ENCODE measurements at places on chromosomes 16 and 17.

DNA sequence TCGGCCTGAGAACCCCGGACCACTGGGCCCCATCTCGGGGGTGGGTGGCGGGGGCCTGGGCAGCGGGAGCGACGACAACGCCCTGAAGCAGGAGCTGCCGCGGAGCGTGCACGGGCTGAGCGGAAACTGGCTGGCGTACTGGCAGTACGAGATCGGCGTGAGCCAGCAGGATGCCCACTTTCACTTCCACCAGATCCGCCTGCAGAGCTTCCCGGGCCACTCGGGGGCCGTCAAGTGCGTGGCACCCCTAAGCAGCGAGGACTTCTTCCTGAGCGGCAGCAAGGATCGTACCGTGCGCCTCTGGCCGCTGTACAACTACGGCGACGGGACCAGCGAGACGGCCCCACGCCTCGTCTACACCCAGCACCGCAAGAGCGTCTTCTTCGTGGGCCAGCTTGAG lies 8.9 kb upstream of the SERPINF2 start:
- DNase-seq: no peak

- no peak for DNase-seq
Measured at GRCh38 chr17:76519048-76519966, 18.1 kb upstream of the RHBDF2 start.

- DNase-seq: no peak
Measured at GRCh38 chr16:25690552-25691143, 1.1 kb upstream of the HS3ST4 start.

GRCh38 chr17:35566968-35567367 lies 6.3 kb upstream of the SLFN14 start:
- no peak for DNase-seq

DNA sequence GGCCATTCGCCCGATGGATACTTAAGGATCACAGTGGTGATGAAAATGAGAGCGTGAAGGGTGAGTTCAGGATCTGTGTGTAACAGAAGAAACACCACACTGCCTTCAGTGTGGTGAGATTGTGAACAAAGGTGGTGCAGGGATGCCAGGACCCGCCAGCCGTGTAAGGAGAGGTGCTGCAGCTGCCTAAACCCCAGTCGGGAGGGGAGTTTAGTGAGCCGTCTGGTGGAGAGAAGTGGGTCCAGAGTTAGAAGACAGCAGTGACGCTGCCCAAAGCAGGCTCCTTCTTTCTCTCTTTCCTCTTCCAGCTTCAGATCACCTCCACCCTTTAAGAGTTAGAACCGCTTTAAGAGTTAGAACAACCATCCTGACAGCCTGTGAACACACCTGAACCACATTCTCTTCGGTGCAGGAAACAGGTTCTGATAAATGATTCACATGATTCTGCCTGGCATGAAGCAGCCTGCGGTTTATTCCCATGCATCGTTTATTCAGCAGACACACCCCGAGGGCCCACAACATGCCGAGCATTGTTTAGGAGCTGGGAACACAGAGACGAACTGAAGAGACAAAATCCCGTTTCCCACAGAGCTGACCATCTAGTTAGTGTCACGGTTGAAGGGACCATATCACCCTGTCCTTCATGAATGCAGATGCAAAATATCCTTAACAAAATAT lies 84.0 kb upstream of the DNAH17 start:
- DNase-seq: no peak

- DNase-seq: no peak
Measured at GRCh38 chr17:63436523-63437110, 9.5 kb downstream of the CYB561 start.

GRCh38 chr17:5672815-5673430 lies 88.6 kb upstream of the NLRP1 start:
- no peak for DNase-seq

GRCh38 chr16:89455178-89455577 lies 35.2 kb downstream of the ANKRD11 start:
- DNase-seq: no peak

DNA sequence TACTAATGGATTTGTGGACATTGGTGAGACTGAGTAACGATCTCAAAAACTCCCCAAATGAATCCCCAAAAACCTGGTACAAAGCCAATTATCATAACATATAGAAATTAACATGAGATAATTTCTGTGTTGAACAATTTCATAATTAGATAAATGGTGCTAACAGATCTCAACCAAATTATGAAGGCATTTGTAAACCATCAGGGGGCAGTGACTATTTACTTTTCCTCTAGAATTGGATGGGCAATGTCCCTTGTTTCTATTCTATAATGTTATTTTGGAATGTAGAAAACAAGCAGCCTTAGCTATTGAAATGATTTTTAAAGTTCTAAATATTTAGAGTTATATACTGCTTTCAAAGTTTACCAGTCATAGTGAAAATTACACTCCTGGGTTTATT lies 57.8 kb downstream of the MYH10 start:
- DNase-seq: no peak

DNA sequence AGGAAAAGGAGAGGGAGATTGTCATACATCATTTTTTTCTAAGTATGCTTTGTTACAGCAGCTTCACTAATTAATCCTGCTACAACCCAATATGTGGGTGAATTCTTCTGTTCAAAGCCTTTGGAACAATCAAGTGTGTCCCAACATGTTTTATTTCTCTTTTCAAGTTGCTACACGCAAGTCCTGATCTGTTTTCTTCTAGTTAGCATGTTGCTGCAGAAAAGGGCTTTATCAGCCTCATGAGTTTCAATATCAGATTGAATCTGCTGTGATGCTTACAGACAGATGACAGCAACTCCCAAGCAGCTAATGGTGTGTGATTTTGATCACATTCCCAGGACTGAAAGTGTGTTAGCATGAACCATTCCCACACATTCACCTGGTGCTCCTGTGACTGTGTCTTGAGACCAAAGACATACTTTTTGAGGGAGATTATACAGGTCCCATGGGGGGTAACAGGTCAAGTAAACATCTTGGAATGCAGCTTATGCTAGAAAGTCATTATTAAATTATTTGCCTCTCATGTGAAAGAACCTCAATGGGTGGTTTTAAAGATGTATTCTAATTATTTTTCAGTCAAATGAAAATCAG lies 96.9 kb upstream of the KCNJ16 start:
- DNase-seq: no peak

DNA sequence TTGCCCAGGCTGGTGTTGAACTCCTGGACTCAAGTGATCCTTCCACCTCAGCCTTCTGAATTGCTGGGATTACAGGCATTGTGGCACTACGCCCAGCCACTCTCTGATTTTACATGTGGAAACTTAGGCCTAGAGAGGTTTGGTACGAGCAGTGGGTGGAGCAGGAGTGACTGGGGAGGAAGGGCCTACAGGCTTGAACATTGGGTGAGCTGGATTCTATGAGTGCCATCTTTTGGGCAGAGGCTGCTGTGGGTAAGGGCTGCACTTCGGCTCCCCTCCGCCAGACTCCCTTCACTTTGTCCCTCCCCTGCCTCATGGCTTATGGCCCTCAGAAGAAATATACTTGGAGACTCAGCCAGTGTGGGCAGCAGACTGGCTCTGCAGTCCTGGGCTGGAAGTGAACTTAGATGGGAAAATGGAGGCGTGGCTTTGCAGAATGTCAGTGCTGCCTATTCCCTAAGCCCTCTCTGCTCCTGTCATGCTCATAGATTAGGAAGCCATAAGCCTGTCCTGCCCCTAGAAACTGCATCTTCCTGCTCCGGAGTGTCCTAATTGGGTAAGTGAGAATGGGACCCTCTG lies 9.5 kb upstream of the MRC2 start:
- no peak for DNase-seq

GRCh38 chr16:90037276-90037675 lies 18.0 kb upstream of the DBNDD1 start:
- no peak for DNase-seq

- DNase-seq: no peak
Measured at GRCh38 chr17:68207651-68208253, 40.1 kb upstream of the AMZ2 start.

- DNase-seq: no peak
Measured at GRCh38 chr17:70644096-70644495, 474.8 kb downstream of the KCNJ2 start.

GRCh38 chr17:81885869-81886548 lies 5.4 kb downstream of the ALYREF start:
- DNase-seq: no peak

- DNase-seq: no peak
Measured at GRCh38 chr16:67084345-67085028, 25.3 kb upstream of the PHAF1 start.

- no peak for DNase-seq
Measured at GRCh38 chr16:24991349-24991748, 23.8 kb downstream of the ARHGAP17 start.

GRCh38 chr17:69858460-69858859 lies 216.6 kb upstream of the KCNJ16 start:
- no peak for DNase-seq

DNA sequence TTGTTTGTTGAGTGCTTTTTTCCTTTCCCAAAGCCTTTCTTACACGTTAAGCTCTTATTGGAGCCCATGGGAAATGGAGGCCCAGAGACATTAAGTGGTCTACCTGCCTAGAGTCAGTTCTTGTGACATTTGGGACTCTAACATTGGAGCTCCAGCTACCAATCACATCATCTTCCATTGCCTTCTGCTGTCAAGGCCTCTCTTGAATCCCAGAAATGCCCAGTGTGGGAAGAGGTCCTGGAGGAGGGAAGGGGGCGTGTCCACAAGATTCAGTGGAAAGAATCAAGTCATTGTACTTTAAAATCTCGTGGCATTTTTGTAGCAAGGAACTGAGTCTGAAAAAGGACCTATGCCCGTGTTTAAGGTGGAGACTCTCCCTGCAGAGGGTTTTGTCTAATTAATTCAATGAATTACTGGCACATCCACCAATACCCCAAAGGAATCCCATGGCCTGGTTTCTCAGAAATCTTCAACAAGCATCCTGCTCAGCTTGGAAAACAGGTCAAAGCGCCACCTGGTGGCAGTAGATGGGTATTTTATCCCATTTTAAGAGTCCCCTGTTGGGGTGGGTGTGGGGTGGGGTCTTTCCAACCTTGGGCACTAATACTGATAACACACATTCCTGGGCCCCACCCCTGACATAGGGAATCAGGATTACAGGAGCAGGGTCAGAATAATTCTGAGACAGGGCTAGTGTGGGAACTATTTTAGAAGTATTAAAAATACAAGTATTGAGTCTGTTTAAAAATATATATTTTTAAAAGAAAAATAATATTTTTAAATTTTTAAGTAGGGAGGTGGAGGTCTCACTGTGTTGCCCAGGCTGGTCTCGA lies 24.6 kb downstream of the GPT2 start:
- peak; percentile 80 for DNase-seq

DNA sequence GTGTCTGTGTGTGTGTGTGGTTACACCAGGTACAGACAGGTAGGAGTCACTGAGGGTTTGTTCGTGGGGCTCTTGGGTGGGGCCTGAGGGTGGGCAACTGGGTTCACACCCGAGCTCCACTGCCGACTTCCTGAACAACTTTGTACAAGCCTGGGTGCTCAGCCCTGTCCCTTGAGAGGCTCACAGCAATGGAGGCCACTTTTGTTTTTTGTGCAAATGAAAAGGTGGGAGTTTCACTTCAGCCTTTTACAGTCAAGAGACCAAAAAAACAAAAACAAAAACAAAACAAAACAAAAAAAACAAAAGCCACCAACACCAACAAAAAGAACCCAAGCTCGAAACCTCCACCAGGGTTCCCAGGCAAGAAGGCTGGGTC lies 2.4 kb downstream of the RHBDF2 start:
- no peak for DNase-seq

DNA sequence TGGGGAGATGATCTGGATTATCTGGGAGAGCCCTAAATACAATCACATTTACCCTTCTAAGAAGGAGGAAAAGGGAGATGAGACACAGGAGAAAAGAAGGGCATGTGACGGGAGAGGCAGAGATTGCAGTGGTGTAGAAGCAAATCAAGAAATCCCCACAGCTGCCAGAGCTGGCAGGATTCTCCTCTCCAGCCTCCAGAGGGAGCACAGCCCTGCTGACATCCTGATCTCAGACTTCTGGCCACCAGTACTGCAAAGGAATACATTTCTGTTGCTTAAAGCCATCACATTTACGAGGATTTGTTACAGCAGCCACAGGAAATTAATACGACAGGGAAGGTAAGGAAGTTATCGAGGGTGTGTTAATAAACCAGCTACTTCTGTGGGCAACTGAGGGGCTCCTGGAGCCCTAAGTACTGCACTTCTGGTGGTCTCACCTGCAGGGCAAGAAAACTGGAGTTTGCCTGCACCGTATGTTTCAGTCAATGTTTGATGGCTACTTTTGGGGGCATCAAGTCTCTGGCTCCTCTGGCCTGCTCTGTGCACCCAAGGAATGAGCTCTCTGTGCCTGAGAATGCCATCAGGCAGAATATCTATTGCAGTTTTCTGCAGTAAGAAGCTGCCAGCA lies 22.9 kb upstream of the CDH13 start:
- DNase-seq: no peak

GRCh38 chr17:50634224-50634914 lies at the start of gene ABCC3:
TSS of gene ABCC3 (plus strand) at chr17:50634881. CDS start at chr17:50634937, 56 bp downstream.
- DNase-seq: no peak

GRCh38 chr16:67543036-67543435 lies 14.4 kb downstream of the RIPOR1 start:
- DNase-seq: no peak

DNA sequence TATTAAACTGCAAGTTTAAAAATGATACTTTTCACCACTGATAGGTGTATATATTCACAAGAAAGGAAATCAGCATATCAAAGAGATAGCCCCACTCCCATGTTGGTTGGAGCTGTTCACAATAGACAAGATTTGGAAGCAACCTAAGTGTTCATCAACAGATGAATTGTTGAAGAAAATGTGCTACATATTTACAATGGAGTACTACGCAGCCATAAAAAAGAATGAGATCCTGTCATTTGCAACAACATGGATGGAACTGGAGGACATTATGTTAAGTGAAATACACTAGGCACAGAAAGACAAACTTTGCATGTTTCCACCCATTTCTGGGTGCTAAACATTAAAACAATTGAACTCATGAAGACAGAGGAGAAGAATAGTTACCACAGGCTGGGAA lies 278.9 kb upstream of the XYLT1 start:
- DNase-seq: no peak

DNA sequence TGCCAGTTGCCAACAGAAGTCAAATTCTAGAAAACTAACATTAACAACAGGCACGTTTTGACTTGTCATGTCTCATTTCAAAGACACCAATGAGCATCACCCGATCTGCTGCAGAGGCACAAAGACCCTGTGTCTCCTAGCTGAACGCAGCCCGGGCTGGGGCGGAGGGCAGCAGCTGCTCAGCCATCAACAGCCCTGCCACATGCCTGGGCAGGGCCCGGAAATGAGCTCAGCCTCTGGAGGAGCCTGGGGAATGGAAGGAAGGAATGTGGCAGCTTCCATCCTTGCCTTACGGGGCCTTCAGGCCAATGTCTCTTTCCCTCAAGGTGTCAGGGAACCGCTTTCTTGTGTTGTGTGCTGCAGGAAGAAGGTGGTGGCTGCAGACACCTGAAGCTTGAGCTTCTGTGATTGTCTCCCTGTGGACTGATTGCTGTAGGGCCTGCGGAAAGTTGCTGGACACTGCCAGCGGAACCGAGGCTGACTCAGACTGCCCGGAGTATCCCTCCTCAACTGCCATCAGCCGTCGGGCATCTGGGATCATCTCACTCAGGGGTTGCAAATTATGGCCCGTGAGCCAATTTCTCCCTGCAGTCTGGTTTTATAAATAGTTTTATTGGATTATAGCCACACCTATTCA lies 7.3 kb downstream of the CDH13 start:
- peak; percentile 6 for DNase-seq

Measured in SK-N-DZ (cell line).